Activated naive CD8-positive, alpha-beta T cell treated with anti-CD3 and anti-CD28 coated beads for 36 hours (primary cell): ENCODE measurements at places on chromosomes 6 and 20.

GRCh38 chr6:37059344-37060194 is 54.1 kb downstream of the FGD2 start:
- DNase-seq: no peak

DNA sequence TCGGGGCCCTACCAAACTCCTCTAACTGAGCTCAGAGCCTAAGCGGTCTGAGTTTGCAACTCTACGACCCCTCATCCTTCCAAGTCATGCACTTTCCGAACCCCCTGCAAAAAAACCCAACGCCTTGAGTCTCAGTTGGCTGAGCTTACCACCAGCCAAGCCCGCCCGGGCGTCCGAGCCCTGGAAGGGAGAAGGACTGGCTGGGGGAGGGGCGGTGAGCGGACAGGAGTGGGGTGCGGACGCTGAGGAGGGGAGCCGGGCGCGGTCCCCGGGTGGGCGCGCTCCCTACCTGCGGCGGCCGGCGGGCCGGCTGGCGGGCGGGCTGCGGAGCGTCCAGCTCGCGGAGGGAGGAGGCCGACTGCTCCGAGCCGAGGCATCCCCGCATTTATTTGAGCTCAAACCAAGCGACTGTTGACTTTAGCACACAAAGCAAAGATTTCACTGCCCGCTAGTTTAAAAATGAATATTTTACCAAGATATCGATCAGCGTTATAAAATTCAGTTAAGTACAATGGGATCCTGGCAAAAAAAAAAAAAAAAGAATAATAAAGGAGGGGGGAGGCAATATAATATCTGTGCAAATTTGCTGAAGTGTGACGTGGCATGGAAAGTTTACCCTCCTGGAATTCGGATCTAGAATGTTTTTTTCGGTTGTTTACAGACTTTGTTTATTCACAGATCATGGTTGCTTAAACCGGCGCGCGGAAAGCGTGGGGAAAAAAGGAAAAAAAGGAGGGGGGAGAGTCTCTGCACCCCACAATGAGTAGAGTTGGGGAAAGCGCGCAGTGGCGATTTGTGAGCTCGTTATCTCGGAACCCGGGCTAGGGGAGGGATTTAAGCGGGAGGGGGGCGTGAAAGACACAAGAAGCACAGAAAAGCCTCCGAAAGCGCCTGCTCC is 5.9 kb downstream of the FOXA2 start:
- no peak for DNase-seq

DNA sequence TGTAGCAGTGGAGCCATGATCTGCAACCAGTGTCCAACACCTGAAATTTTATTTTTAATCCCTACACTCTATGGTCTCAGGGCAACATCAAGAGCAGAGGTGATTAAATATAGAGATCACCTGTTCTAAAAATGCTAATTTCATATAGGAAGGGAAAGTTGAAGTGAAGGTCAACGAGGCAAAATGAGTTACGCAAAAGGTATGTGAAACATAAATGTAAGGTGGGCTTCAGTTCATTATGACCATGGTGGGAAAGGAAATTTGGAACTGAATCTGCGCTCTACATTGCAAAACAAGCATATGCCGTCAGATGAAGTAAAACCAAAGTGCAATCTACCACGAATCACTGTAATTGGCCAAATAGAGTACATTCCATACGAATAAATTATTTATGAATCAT is 35.2 kb upstream of the STMND1 start:
- DNase-seq: no peak

DNA sequence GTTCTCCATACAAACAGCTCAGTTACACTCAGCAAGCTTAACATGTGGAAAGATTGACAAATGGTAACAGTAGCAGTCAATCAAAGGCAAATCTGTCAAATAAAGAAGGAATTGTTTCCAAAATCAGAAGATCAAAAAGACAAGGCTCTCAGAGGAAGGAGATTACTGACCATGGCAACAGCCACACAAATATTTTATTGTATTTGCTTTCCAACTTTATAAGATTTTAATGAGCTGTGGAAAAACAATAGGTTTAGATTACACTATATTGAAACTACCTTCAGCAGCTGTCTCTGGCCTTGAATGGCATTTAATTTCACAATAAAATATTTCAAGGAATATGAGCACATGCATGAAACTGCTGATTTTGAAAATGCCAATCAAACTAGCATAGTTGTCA is 1143.9 kb upstream of the GJE1 start:
- no peak for DNase-seq

DNA sequence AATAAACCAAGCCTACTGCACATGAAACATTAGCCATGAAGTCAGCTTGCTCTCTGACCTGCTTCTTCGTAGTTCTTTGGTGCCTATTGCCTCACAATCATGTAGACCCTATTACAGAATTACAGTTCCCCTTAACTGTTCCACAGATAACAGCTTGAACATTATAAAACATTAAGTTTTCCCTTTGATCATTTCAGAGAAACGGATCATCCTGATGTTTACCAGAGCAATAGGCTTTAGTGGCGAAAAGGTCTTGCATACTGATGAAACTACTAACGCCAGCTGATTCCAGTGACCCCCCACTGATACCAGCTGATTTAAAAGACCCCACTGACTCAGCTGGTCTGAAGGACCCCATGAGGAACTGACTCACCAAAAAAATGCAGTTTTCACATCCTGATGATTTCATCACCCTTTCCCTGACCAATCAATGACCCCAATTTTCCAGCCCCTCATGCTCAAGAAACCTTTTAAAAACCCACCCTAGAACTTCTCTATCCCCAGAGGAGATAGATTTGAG is 39.4 kb upstream of the MLIP start:
- no peak for DNase-seq

DNA sequence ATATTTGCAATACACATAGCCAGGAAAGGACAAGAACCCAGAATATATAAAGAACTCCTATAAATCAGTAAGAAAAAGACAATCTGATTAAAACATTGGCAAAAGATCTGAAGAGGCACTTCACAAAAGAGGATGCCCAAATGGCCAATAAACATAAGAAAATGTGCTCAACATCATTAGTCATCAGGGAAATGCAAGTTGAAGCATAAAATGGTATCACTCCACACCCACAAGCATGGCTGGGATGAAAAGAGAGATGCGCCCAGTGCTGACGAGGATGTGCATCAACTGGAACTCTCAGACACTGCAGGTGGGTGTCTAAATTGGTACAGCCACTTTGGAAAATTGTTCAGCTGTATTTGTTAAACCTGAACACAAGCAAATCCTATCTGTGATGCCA is 42.4 kb upstream of the MLN start:
- DNase-seq: no peak

DNA sequence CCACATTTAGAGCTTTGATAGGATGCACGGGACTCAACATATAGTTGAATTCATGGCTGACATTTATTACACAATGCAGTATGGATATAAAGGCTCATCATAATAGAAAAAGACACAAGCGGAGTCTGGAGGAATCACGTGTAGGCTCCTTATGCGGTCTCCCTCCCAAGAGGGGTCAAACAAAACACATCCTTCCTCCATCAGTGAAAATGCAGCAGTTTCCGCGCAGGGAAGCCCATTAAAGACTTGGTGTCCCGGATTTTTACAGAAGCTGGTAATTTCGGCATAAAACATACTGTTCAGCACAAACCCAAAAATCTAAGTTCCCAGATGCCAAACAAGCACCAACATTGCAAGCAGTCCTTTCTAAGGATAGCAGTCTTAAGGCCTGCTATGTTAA is 1.1 kb downstream of the USP45 start:
- no peak for DNase-seq

GRCh38 chr6:15431762-15432483 is 186.1 kb downstream of the JARID2 start:
- no peak for DNase-seq

GRCh38 chr6:84521511-84521910 is 242.9 kb downstream of the TBX18 start:
- no peak for DNase-seq

DNA sequence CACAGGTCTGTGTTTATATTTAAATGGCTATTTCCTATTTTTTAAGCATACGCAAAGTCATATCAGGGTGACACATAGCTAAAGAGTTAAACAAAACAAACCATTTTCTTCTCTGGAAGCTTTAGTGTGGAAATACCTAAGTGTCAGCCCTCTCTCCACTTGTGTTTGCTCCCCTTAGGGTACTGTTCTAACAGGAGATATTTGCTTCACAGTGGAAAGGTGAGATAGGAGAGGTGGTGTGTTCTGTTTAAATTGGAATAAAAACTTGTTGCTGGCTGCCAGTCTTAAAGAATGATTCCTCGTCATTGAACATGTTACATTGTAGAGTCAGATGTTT is 18.9 kb downstream of the PHACTR2 start:
- DNase-seq: no peak

- no peak for DNase-seq
Observed at GRCh38 chr20:15610787-15611186, 962.5 kb downstream of the KIF16B start.

- DNase-seq: no peak
Observed at GRCh38 chr6:11706171-11706570, 72.4 kb downstream of the ADTRP start.

DNA sequence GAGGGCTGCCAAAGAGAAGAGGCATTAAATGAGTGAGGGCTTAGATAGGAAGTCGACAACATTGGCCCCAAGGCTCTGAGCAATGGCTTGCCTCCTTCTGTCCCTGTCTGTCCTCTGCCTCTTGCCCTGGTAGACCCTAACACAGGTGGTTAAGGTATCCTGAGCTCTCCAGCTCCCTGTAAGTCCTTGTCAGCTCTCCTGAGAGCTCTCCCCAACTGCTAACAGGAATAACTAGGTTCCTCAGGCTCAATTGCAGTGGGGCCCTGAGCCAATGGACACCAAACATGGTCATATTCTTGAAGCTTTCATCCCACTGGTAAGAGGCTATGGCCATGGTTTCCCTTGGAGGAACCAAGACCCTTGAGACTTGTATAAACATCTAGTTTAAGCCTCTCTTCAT is 5.0 kb upstream of the CPNE1 start:
- DNase-seq: no peak

DNA sequence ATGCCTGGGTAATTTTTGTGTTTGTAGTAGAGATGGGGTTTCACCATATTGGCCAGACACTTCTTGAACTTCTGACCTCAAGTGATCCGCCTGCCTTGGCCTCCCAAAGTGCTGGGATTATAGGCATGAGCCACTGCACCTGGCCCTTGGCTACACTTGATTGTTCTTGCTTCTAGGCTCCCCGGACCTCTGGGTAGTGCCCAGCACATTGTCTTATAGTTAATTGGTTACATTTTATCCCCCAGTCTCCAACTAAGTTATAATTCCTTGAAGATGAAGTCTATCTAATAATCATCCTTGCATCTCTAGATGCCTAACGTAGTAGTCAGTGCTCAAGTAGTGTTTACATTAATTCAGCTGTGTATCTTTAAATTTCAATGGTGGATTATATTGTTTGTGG is 11.8 kb downstream of the SMPDL3A start:
- DNase-seq: no peak

DNA sequence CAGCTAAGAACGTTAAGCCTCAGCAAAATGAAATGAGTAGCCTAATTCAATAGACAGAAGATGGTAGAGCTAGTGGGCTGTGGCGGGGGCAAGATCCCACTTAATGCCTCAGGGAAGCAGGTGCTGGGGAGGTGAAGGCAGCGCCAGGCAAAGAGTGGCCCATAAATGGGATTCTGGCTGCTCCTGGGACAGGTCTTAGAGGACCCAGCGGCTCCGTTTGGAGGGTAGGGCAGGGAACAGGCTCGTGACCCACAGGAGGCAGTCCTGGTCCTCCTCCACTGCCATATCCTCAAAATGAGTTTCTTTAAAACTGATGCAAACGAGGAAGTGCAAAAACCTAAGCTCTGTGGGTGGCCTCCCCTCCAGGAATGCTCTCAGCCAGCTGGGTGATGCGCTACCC is 32.7 kb downstream of the SAYSD1 start:
- no peak for DNase-seq

- DNase-seq: no peak
Observed at GRCh38 chr20:41717483-41717882, 99.3 kb upstream of the CHD6 start.

- DNase-seq: no peak
Observed at GRCh38 chr6:52545406-52546119, 31.3 kb downstream of the TRAM2 start.

DNA sequence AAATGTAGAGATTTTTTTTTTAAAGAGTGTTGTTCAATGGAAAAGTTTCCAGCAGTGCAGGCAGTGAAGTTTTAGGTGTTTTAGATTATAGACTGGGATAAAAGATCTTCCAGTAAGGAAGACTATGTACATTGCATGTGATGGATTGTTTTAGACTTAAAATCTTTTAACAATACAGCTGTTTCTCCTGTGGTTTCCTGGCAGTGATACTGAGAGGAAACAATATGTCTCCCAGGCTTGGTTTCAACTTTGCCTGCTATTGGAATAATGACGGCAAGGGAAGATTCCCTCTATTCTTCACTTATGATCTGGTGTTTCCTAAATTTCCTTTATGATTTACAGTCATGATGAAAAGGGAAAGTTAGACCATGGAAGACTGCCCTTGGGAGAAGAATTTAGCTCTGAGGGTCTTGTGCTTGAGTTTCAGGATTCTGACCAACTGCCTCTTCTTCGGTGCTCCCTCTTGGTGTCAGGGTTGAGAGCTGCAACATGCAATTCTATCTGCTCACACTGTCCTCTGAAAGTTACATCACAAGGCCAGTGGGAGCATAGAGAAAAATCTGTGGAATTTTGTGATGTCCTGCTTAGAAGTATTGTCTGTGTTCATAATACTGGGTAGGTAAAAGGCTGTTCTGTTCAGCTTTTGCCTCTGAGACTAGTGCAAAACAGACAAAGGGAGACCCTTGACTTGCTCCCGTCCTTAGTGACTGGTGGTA is 262.8 kb upstream of the MAN1A1 start:
- DNase-seq: no peak

GRCh38 chr6:170279977-170280688 is 10.7 kb downstream of the DLL1 start:
- DNase-seq: no peak

DNA sequence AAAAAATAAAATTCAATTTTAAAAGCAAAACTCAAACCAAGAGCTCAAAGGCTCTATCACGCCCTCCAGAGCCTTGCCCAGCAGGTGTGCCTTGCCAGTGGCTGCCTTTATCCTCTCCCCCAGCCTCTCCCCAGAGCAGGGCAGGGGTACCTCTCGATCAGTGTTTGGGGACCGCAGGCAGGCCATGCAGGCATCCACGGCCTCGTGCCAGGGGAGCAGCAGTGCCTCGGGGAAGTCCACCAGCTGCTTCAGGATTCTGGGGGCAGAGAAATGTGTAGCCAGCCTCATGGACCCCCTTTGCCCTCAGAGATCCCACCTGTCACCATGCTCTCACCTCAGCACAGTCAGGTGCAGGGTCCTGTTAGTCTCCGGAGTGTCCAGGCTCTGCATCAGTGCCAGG is 5.7 kb downstream of the CUL7 start:
- DNase-seq: no peak

- no peak for DNase-seq
Observed at GRCh38 chr6:96704713-96705112, 132.6 kb downstream of the GPR63 start.

DNA sequence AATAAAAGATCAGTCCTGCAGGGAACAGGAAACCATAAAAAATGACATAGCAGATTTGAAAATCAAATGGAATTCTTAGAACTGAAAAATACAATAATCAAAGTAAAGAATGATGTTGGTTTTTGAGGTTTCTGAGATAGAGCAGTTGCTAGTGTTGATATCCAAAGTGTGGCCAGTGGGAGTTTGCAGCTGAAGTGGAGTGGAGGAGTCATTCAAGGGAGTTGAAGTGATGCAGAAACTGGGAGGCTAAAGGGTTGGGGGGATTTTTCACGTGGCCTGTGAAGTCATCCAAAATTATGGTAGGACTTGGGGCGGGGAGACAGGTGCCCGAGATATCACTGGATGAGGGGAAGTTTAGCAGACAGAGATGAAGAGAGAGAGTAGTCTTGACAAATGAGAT is 123.6 kb downstream of the CDC5L start:
- no peak for DNase-seq

- DNase-seq: peak; percentile 53
Observed at GRCh38 chr20:1330075-1330830, 1.3 kb upstream of the SDCBP2 start.
